ENCODE measurements at places on chromosomes 5 and 9.

DNA sequence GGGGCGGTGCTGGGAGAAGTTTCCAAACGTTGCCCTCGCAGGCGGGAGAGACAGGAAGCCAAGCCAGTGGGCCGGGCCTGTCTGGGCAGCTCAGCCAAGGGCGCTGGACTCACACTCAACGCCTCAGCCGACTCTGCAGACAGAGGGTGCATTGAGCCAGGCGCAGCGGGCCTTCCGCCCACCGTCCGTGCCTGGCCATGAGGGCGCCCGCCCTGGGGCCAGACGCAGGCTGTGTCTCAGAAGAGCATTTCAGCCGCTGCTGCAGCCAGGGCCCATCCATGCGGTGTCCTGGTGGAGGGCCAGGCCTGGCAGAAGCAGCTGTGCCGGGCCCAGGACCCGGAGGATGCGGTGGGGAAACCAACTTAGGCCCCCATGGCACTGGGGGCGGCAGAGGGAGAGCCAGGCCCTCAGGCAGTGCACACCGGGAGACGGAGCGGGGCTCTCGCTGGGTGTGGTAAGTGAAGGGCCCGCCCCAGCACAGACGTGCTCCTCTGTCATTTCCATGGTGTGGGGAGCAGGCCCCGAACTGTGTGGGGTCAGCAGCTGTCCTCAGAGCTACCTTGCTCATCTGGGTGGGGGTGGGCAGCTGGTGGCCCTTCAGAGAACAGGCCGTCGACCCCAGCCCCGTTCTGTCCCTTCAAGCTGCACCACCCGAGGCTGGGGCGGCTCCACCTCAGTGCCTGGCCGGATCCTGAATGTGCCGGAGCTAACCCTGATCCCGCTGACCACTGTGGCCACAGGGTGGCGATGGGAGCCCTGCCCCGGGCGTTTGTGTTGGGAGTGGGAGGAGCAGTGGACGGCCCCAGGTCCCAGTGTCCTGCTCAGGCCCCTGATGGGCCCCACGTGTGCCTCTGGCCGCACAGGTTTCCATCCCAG lies 18.0 kb downstream of the DNLZ start:
- no peak for DNase-seq

DNA sequence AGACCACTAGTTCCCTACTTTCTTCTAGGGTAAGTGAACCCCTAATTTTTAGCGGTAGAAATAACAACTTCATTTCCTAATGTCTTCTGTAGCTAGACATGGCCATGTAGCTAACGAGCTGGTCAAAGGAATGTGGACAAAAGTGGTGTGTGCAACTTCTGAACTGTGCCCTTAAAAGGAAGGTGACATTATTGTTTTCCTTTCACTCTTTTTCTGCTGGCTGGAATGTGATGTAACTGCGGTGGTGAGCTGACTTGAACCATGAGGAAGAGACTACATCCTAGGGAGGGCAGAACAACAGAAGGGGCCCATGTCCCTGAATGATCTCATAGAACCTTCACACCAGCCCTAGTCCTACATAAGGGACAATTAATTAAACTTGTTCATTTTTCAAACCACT lies 1.3 kb upstream of the SNX2 start:
- DNase-seq = no peak

- DNase-seq = no peak
These were observed 62.1 kb upstream of the NUDT12 start for GRCh38 chr5:103624675-103625074.

GRCh38 chr5:67234671-67235176 lies 38.1 kb upstream of the CD180 start:
- DNase-seq = no peak

GRCh38 chr5:57683036-57683630 lies 200.5 kb upstream of the ACTBL2 start:
- no peak for DNase-seq

GRCh38 chr5:16455668-16456067 lies 9.9 kb downstream of the ZNF622 start:
- no peak for DNase-seq

DNA sequence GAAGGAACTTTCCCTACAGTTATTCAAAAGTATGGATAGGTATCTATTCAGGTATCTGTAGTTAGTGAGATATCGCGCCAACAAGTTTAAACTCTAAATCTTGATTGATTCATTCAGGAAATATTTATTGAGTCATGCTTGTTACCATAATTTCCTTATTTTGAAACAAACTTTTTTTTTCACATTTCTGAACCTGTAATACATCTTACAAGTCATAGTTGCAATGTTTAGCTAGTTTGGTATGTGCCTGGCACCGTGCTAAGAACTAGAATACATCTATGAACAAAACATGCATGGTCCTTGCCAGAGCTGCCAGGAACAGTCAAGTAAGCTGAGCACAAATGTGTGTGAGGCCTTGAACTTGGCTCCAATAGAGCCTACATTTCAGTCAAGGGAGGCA lies 226.4 kb downstream of the PCSK5 start:
- DNase-seq = no peak

- DNase-seq = peak; percentile 80
These were observed 36.8 kb downstream of the C9orf50 start for GRCh38 chr9:129584136-129584535.

GRCh38 chr5:179346401-179346800 lies 1.1 kb upstream of the ADAMTS2 start:
- no peak for DNase-seq

Measured in erythroblast (primary cell).